ENCODE measurements at places on chromosomes 4 and X.

DNA sequence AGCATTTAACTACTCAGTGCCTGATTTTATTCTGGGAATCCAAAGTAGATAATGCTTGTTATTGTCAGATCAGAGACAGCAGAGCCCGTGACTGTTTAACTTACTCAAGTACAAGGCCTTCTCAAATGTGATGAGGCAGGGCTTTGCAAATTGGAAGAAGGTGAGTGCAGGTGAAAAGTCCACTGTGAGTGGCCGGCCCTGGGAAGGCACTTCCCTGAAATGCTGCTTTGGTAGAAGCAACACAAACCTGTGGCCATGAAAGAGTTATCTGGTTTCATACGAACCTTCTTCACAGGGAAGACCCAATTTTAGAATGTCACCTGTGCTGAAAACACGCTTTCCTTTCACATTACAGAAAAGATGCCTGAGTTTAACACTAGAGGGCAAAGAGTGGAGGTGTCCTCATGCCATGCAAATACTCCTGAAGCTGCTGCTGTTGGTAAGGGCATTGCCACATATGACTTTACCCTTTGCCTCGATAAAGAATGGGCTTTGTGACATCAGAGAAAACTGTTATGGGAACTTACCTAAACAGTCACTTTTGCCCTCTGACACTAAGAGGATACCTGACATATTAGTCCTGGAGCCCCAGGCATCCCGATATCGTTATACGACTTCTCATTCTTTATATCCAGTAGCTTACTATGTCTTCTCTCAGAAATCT lies 8.0 kb downstream of the PPARGC1A start:
- no peak for DNase-seq

- DNase-seq, result no peak
Measured at GRCh38 chr4:69875576-69875975, 15.6 kb upstream of the SULT1E1 start.

DNA sequence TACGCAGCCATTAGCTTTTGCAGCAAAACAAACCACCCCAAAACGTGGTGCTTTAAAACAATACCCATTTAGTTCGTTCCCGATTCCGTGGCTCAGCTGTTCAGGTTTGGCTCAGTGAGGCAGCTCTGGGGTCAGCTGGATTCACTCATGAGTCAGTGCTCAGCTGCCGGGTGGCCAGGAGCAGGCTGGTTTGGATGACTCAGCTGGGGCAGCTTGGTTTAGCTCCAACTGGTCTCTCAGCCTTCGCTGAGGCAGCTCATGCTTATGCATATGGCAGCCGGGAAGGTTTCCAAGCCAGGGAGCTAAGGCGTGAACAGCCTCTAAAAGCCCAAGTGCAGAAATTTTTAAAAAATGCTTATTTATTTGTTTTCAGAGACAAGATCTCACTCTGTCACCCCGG lies 13.3 kb upstream of the CD99 start:
- no peak for DNase-seq

GRCh38 chr4:55546506-55546755 lies 278 bp downstream of the CLOCK start:
- DNase-seq, result no peak

GRCh38 chr4:13627178-13627605 lies 333 bp downstream of the BOD1L1 start:
- peak; percentile 16 for DNase-seq

- DNase-seq, result no peak
Measured at GRCh38 chr4:38236003-38236402, 275.8 kb downstream of the PTTG2 start.

DNA sequence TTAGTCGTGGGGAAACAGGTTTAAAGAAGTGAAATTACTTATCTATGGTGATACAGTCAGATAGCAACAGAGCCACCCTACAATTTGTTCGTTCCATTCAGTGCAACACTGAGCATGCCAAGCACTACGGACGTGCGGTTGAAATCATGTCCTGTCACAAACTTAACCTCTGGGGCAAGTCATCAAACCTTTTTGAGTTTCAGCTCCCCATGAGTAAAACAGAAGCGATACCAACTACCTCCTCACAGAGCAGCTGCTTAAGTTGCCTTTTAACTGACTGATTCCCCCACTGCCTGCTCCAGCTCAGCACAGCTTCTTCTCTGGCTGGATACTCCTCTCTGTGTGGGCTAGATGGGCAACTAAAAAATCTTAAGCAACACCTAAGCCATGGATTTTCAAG lies 36.0 kb downstream of the LHFPL1 start:
- DNase-seq, result no peak

- no peak for DNase-seq
Measured at GRCh38 chr4:186061921-186062320, 7.0 kb upstream of the TLR3 start.

- DNase-seq, result no peak
Measured at GRCh38 chr4:19047279-19047880, 1025.8 kb upstream of the LCORL start.

GRCh38 chr4:81808011-81808672 lies 336.4 kb upstream of the RASGEF1B start:
- no peak for DNase-seq

GRCh38 chr4:150970685-150971151 lies 44.4 kb downstream of the LRBA start:
- DNase-seq, result peak; percentile 83

GRCh38 chrX:68415316-68415715 lies 18.0 kb downstream of the OPHN1 start:
- DNase-seq, result no peak

DNA sequence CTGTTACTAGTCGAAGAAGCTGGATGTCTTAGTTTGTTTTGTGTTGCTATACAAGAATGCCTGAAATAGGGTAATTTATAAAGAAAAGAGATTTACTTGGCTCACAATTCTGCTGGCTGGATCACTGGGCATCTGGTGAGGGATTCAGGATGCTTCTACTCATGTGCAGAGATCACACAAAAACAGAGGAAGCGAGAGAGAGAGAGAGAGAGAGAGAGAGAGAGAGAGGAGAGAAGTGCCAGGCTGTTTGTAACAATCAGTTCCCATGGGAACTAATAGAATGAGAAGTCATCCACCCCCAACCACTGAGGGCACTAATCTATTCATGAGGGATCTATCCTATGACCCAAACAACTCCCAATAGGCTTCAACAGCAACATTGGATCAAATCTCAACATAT lies 66.2 kb upstream of the FAM9A start:
- DNase-seq, result no peak

DNA sequence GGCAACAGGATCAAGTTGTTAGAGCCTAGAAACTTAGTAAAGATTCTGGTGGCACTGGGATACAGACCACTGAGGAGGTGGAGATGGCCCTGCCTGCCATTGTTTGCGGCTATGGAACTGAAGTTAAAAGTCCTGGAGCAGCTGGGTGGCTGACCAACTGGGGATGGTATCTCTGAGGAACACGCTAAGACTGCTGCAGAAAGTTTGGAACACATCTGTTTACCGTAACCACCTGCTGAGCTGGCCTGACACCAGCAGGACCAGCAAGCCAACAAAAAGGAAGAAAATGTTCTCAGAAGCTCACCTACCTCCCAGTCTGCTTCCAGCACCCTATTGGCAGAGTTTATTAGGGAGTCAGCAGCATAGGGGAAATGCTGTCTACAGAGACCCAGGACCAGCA lies 17.4 kb upstream of the PACRGL start:
- no peak for DNase-seq

DNA sequence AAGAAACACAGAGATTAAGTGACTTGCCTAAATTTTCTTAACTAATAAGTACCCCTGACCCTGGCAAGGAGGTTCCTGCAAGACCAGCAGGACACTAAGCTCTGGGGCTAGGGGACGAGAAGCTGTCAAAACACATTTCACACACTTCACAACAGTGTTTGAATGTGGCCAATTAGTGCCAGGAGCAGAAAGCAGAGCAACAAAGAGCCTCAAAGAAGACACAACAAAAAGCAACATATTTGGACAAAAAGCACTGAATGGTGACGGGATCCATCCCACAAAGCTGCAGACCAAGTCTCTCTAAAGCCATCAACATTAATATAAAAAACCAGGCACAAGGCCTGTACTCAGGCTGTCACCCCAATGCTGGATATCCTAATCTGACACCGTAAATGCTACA lies 361.9 kb upstream of the RASGEF1B start:
- DNase-seq, result no peak

DNA sequence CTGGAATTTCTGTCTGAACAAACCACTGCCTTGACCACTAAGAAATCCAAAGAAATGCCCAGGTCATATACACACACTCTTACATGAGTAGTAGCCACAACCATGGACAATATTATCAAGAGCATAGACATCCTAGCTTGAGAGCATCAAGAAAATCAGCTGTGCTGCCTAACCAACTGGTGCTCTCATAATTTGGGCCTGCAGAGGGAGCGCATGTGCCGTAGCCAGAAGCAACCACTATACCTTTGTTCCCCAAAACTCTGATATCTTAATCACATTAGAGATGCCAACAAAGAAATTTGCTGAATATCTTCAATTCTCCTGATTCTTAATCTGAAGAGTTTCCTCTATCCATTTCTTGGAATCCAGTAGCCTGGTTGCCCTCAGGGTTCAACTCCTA lies 163.6 kb downstream of the ZNF674 start:
- DNase-seq, result peak; percentile 27

DNA sequence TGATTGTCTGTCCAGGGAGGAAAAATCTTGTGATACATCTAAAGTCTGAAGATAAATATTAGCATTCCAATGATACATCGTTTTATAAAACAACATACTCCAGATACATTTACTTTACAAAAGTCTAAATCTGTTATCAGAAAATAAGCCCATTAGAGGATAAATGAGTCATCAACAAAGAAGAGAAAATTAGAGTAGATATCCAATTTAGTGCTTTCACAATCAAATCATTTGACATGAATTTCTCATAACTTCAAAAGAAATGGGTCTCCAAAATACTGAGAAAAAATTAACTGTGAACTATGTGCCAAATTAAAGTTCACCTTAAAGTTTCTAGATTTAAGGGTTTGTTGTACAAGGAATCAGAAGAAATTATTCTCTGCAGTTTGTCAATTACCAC lies 213.8 kb downstream of the ANK2 start:
- no peak for DNase-seq

Measured in activated CD4-positive, alpha-beta T cell treated with anti-CD3 and anti-CD28 coated beads, Interleukin-2, amount 50 U/mL, for 16 hours (primary cell).